ENCODE measurements at places on chromosomes 4 and X.

GRCh38 chr4:156191044-156191781, 237.5 kb upstream of the CTSO start:
- DNase-seq, result no peak

- DNase-seq, result no peak
Measured at GRCh38 chrX:48165241-48165640, 31.4 kb downstream of the SSX5 start.

DNA sequence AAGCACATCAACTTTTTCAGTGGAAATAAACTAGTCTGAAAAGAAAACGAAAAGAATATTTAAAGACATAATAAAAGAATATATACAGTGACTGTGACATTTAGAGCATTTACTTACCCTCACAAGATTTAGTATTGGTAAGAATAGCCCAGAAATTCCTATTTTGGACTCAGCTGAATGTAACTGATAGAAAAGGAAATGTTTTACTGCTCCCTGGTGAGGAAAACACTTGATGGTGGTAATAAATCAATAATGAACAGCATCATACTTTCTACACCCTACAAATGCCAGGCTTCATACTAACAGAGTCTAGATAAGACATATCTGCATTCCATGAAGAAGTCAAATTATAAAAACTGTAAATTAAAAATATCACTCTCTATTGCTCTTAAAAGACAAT, 753.5 kb upstream of the PCDH10 start:
- DNase-seq, result no peak

DNA sequence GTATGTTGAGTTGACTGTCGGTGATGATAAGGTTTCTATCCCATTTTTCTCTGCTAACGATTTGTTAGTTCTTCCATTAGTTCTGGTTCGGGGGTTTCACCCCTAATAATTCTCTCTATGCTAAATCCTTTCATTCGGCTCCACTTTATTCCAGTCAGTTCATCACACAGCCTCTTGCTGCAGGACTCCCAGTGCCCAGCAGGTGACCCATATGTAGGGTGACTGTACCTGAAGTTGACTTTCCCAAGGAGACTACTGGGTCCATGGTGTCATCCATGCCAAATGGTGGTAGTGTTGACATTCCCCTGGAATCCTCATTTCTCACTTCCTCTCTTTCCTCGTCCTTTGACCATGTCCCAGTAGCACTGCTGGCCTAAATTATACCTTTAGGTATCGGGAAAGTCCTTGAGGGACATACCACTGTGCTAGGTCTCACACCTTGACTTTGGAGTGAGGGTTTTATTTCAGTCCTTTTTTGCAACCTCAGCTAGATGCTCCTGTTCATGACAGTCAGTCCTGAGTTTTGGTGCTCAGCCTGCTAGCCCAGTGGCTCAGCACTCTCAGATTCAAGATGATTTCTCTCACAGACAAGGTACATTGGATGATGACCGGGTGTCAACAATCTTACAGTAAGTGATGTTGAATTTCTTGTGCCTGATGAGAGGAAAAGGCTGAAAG, 105.1 kb upstream of the ARHGAP24 start:
- DNase-seq, result no peak

Data from inflammatory macrophage treated with lipopolysaccharide for 1 hour (primary cell).